Heart right ventricle (tissue), 16 donors: ENCODE measurements at places on chromosomes 2 and 18. TPM values are rescaled to one million over a fixed set of nuclear protein-coding genes. Genes with fewer than 3 reads are reported as not detected.

DIS3L2 gene
- polyA plus RNA-seq = 22.5 TPM

COL5A2 gene
- polyA plus RNA-seq = 15.4 TPM

ZNF804A gene
- polyA plus RNA-seq = 0.03 TPM

ALLC gene
- 0.59 TPM for polyA plus RNA-seq

SH3RF3 gene
- 5.0 TPM for polyA plus RNA-seq

TANC1 gene
- polyA plus RNA-seq = 44.0 TPM

CNGA3 gene
- polyA plus RNA-seq = not detected

ABHD1 gene
- polyA plus RNA-seq = 12.1 TPM

PPP1R7 gene
- polyA plus RNA-seq = 77.0 TPM

POTEC gene
- not detected for polyA plus RNA-seq

DNA sequence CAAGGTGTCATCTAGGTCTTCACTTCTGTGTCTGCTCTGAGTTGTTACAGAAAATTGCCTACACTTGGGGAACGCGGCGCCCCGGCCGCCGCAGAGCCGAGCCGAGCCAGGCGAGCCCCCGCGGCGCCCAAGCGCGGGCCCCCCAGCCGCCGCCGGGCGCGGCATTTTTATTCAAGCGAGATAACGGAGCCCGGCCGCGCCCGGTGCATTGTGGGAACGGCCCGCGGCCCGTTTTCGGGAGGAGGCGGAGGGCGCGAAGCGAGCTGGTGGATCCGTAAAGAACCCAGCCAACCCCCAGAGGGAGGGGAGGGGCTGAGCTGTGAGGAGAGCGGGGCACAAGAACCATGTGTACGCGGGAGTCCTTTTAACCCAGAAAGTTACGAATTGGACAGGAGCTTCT, 191.8 kb downstream of the FTCDNL1 start:
- peak; percentile 18 for DNase-seq
- H3K27ac ChIP-seq = no peak overlapping the region
- H3K27me3 ChIP-seq = no peaks in the 10 kb centered on the region
- no peaks in the 10 kb centered on the region for H3K4me1 ChIP-seq
- H3K4me3 ChIP-seq = no peak overlapping the region

DNA sequence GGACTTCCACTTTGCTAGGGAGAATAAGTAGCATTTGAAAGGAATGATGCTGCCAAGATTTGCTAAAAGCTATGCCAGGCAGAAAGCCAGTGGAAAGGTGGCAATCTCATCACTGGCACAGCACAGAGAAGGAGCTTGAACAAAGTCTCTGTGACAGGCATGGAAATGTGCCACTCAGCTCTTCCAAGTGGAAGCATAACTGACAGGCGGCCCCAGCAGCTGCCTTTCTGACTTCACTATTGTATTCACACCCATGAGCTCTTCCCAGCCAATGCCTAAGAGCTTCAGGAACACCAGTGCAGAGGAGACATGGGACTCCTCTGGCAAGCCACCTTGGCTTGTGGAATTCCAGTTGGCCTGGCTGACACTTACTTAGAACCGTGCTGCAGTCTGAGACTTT, 134.6 kb upstream of the REG3G start:
- no peaks in the 10 kb centered on the region for H3K36me3 ChIP-seq
- no peak overlapping the region for H3K4me3 ChIP-seq
- H3K27me3 ChIP-seq = no peaks in the 10 kb centered on the region
- no peaks in the 10 kb centered on the region for H3K4me1 ChIP-seq
- DNase-seq = no peak

DNA sequence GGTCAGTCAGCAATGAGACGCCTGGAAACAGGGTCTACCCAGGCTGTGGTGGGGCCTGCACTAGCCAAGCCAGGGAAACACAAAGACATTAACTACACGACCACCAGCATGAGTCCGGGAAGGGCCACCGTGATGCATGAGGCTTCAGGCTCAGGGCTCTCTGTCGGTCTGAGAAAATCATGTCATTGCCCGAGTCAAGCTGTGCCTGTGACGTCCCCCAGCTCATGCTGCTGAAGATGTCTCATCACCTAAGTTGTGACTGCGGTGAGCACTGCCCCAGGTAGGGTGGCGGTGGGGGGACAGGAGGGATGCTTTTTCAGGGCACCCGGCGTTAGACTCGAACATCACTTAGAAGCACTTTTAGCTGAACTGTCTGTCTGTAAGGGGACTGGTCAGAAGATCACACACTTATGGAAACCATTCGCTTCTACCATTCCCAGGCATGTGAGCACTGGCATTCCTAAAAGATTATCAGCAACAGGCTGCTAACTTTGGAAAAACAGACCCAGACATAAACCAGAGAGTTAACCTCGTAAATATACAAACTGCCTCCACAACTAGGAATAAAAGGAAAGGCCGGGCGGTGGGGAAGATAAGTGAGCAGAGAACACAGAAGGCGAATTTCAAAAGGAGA, 234.5 kb downstream of the HDAC4 start:
- no peak overlapping the region for H3K27ac ChIP-seq
- no peak for DNase-seq
- peaks cover 33% of the 10 kb centered on the region for H3K4me1 ChIP-seq
- no peaks in the 10 kb centered on the region for H3K27me3 ChIP-seq

DNA sequence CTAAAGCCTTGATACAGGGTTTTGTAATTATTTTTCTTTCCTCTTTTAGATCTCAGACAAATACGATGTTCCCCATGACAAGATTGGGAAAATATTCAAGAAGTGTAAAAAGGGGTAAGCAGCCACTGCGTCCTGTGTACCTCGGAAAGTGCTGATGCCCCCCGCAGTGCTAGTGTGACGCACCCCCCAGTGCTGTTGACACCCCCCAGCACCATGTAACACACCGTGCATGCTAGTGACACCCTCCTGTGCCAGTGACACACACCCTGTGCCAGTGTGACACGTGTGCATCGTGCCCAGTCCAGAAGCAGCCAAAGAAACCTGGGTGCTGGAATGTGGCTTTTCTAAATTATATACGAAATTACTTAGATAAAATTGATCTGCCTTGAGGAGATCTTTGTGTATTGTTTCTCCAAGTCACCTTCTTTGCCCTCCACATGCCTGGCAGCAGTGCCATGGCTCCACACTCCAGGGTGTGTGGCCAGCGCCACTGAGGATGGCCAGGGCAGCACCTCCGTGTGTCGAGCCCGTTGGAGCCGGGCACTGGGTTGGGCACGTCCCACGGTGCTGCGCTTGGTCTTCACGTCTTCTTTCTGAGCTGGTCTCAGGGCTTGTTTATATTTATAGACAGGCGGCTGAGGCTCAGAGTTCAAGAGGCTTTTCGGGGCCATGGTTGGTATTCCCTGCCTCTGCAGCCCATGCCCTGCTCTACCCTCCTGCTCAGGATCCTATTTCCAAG, 44.3 kb upstream of the KLF11 start:
- H3K4me1 ChIP-seq = peaks cover 15% of the 10 kb centered on the region
- H3K27me3 ChIP-seq = no peaks in the 10 kb centered on the region
- H3K4me3 ChIP-seq = no peak overlapping the region
- no peak overlapping the region for H3K27ac ChIP-seq
- DNase-seq = no peak

GRCh38 chr18:34342960-34343359, 118.2 kb upstream of the NOL4 start:
- H3K4me3 ChIP-seq = no peak overlapping the region
- no peaks in the 10 kb centered on the region for H3K27me3 ChIP-seq
- H3K4me1 ChIP-seq = no peaks in the 10 kb centered on the region
- H3K27ac ChIP-seq = no peak overlapping the region
- DNase-seq = no peak

DNA sequence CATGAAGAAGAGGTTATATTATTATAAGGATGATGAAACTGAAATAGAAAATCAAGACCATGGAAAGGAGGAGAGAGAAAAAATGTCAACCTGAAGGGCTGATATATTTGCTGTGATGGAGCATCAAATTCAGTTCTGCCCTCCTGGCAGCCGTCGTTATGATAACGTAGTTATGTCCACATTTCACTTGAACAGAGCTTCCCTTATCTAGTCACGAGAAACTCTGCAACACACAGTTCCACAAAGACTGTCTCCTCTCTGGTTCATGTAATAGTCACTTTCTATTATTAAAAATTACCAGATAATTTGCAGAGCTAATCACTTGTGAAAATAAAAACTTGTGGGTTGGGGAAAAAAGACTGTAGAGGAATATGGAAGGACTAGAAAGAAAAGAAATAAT, 19.5 kb upstream of the RBMS1 start:
- H3K4me3 ChIP-seq = no peak overlapping the region
- no peaks in the 10 kb centered on the region for H3K27me3 ChIP-seq
- peak; percentile 29 for DNase-seq

DNA sequence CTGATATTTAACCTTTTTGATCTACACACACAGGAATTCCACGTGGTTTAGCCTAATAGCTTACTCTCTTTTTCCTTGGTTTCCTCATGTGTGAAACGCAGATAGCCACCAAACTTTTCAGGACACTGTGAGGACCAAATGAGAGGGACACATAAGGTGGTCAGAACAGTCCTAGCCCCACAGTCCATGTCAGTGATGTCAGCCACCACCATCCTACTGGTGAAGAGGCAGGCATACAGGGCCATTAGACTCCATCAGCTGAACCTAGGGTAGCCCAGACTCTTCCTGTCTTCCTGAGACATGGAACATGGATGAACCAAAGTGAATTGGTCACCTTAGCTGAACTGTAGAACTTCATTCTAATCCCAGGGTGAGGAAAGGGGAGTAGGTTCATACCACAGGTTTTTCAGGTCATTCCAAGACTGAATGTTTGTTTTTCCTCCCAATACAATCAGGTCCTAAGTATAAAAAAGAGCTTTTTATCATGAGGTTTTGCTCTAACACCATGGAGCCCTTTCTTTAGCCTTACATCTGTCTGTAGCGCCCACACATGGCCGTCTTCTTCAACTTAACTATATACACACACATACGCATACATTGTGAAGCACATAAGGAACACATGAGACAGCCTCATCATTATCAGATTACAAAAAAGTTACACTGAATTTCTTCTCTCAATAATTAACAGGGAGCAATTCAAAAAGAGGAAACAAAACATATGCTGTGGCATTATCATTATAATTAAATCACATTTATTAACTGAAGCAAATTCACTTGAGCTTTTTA, 18.5 kb upstream of the NFE2L2 start:
- no peaks in the 10 kb centered on the region for H3K36me3 ChIP-seq
- no peaks in the 10 kb centered on the region for H3K27me3 ChIP-seq
- no peak overlapping the region for H3K4me3 ChIP-seq
- H3K27ac ChIP-seq = no peak overlapping the region

DNA sequence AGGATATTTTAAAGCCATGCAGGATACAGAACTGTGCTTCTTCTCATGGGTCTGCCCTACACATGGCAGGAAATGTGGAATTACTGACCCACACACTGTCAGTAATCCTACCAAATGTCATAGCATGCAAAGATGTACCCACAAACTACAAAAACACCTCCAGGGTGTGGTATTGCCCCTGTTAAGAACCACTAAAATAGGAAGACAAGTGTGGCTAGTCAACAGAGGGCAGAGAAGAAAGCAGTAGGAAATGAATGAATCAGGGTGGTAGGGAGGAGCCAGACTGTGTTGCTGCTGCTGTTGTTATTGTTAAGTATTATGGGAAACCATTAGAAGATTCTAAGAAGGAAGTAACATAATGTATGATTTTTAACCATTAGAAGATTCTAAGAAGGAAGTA, 556.7 kb upstream of the ACVR2A start:
- H3K4me3 ChIP-seq = no peak overlapping the region
- no peak for DNase-seq
- no peaks in the 10 kb centered on the region for H3K4me1 ChIP-seq
- no peak overlapping the region for H3K27ac ChIP-seq

- DNase-seq = no peak
- H3K4me3 ChIP-seq = no peak overlapping the region
- no peaks in the 10 kb centered on the region for H3K4me1 ChIP-seq
- H3K27me3 ChIP-seq = no peaks in the 10 kb centered on the region
- no peak overlapping the region for H3K27ac ChIP-seq
These were observed 141.2 kb downstream of the RTN4 start for GRCh38 chr2:54909001-54909400.

GRCh38 chr2:109195193-109196045, 66.4 kb downstream of the SH3RF3 start:
- peak; percentile 54 for DNase-seq
- H3K27ac ChIP-seq = peak overlapping the region; percentile 30
- peaks cover 30% of the 10 kb centered on the region for H3K4me1 ChIP-seq
- H3K36me3 ChIP-seq = no peaks in the 10 kb centered on the region
- H3K4me3 ChIP-seq = no peak overlapping the region

DNA sequence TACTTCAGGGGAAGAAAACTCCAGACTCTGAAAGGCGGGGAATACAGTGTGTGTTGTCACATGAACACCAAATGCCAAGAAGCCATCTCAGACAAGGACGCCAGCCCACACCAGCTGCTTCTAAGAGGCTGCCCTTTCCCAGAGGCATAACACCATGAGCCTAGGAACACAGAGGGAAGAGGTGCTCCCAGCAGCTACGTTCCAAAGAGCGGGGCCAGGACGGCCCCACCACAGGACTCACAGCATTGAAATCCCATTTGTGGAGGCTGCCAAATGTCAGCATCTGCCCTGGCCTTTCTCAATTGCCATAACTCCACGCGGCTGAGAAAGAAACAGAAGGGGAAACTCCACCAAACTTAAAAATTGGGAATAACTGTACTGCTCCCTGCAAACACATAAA, 20.1 kb upstream of the ID2 start:
- no peak overlapping the region for H3K27ac ChIP-seq
- no peaks in the 10 kb centered on the region for H3K4me1 ChIP-seq
- no peak for DNase-seq
- H3K4me3 ChIP-seq = no peak overlapping the region
- H3K27me3 ChIP-seq = no peaks in the 10 kb centered on the region

- DNase-seq = no peak
- H3K36me3 ChIP-seq = no peaks in the 10 kb centered on the region
- no peak overlapping the region for H3K27ac ChIP-seq
- no peak overlapping the region for H3K4me3 ChIP-seq
- no peaks in the 10 kb centered on the region for H3K4me1 ChIP-seq
- no peaks in the 10 kb centered on the region for H3K27me3 ChIP-seq
These were observed 63.5 kb downstream of the ANKRD44 start for GRCh38 chr2:197247083-197247482.

- no peak for DNase-seq
- no peaks in the 10 kb centered on the region for H3K27me3 ChIP-seq
- H3K4me1 ChIP-seq = no peaks in the 10 kb centered on the region
- H3K36me3 ChIP-seq = no peaks in the 10 kb centered on the region
These were observed 749.5 kb upstream of the RAB6C start for GRCh38 chr2:129229830-129230441.

DNA sequence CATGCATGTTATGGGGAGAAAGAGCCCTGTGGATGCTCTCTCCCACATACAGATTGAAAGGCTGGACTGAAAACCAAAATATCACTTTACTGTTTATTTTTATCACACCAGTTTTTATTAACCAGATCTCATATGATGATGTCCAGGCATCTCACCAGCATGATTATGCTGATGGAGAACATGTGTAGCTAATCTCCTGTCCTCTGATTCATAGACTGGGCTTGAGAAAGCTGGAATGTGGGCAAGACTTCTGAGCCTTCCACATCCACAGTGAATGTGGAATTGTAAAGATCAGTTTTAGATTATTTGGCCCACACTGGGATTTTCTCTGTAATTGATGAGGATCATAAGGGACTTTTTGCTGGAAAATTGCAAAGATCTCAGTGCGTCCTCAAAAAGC, 137.9 kb downstream of the ICOS start:
- H3K36me3 ChIP-seq = no peaks in the 10 kb centered on the region
- peaks cover 11% of the 10 kb centered on the region for H3K27me3 ChIP-seq
